ENCODE measurements at places on chromosomes 1 and 21. TPM values are rescaled to one million over a fixed set of nuclear protein-coding genes. Genes with fewer than 3 reads are reported as not detected.

DNA sequence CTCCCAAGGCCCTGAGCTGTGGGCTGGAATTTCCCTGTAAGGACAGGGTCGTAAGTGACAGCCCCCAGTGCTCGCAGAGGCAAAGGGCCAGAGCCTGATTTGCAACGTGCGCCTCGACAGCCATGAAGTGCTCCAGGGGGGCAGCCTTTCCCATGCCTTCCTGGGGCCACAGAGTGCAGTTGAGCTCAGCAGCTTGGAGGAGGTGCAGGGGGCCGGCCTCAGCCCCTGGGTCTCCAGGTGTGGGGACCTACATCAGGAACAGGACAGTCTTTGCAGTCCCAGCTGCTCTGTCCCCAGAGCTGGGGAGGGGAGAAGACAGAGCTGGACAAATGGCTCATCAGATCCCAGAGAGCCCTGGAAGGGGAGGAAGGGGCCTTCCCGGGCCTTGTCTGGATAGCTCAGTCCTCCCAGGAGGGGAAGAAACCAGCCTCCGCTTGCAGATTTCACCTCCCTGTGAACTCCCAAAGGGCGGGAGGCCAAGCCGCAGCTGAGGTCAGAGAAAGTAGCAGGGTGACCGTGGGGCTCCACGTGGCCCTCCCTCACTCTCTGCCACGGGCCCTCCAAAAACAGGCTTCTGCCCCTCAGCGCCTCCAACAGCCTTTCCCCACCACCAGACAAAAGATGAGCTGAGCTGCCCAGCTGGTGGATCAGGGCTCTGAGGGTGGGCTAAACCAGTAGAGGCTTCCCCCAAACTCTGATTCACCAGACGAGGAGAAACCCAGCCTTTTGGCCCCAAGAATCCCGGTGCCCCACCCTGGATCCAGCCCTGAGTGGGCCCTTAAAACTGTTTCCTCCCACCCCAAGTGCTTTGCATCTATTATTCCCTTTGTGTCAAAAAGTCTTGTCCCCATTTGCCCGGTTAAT lies 76.5 kb downstream of the DHRS3 start:
- peaks cover 3% of the 10 kb centered on the region for H3K27me3 ChIP-seq
- H3K36me3 ChIP-seq: no peaks in the 10 kb centered on the region
- H3K27ac ChIP-seq: peak overlapping the region; percentile 67
- peak; percentile 63 for DNase-seq
- peaks cover 28% of the 10 kb centered on the region for H3K4me1 ChIP-seq
- no peak overlapping the region for H3K4me3 ChIP-seq

- no peak for DNase-seq
- no peaks in the 10 kb centered on the region for H3K36me3 ChIP-seq
- H3K27me3 ChIP-seq: no peaks in the 10 kb centered on the region
- H3K4me1 ChIP-seq: peaks cover 7% of the 10 kb centered on the region
Observed at GRCh38 chr1:67536957-67537666, 106.9 kb upstream of the SERBP1 start.

- no peak for DNase-seq
- no peaks in the 10 kb centered on the region for H3K36me3 ChIP-seq
- H3K4me1 ChIP-seq: no peaks in the 10 kb centered on the region
- no peak overlapping the region for H3K27ac ChIP-seq
- H3K4me3 ChIP-seq: no peak overlapping the region
Observed at GRCh38 chr21:31647650-31648049, 11.8 kb upstream of the SOD1 start.

DNA sequence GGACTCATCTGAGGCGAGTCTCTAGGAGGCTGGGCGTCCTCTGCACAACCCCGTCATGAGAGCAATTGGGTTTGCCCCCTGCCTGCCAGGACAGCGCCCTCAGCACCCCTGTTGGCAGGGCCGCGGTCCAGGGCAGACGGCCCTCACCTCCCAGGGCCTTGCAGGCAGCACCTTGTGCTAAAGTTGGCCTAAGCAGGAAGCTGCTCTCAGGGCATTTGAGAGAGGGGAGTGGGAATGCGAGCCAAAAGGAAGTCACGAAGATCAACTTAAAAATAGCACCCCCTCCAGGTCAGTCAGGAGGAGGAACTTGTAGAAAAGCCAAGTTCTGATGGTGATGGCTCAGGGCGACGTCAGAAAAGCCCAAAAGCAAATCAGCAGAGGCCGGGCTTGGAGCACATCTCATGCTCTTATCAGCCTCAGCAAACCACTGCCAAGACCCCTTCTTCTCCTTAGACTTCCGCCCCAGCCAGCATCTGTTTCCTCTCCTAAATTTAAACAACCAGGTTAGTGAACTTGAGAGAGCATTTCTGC lies 12.6 kb upstream of the ADORA3 start:
- peaks cover 19% of the 10 kb centered on the region for H3K4me1 ChIP-seq
- peak overlapping the region; percentile 26 for H3K4me3 ChIP-seq
- no peaks in the 10 kb centered on the region for H3K36me3 ChIP-seq
- H3K27ac ChIP-seq: peak overlapping the region; percentile 84

DNA sequence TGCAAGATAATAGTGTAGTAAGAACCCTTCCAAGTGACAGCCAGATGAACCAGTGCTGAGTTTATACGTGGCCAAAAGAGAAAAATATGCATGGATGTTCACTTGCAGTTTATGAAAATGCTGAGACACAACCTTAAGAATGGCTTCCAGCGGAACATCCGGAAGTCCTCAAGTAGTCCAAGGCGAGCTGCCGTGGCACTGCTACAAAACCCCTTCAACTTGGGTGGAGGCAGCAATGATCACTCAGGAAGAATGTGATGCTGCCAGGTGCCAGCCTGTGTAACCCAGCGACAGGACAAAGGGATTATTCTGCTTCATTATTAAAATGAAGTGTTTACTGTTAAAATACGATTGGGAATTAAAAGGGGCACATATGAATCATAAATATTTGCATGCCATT lies 179.6 kb downstream of the RUNX1 start:
- DNase-seq: peak; percentile 17
- no peak overlapping the region for H3K27ac ChIP-seq
- H3K27me3 ChIP-seq: no peaks in the 10 kb centered on the region
- H3K4me1 ChIP-seq: peaks cover 19% of the 10 kb centered on the region

- no peaks in the 10 kb centered on the region for H3K27me3 ChIP-seq
- no peaks in the 10 kb centered on the region for H3K36me3 ChIP-seq
- H3K4me1 ChIP-seq: peaks cover 8% of the 10 kb centered on the region
- H3K27ac ChIP-seq: peak overlapping the region; percentile 100
Observed at GRCh38 chr1:91020967-91021685, 709 bp downstream of the ZNF644 start.

DNA sequence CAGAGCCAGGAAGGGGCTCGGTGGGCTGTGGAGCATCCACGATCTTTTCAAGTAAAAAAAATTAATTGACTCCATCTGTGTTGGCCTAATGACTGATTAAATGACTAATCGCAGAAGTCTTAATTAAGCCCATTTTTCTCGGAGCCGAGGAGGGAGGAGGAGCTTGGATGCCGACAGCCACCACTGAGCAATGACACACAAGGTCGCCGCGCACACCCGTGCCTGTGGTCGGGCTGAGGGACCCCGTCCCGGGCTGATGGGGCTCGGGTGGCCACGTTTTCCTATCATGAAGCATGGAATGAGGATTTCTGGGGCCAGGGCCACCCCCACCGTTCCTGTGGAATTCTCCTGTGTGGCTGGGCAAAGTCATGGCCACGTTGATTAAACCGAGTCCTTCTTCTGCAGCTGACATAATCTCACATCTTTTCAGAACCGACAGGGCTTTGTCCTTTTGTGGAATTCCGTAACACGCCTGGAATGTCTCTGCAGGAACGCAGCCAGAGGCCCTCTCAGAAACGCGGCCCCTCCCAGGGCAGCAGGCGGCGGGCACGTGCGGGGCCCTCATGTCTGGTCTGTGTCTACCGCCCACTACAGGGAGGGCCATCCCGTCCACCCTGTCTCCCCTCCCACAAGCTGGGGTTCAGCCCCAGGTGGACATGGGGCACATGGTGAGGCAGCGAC lies 60.7 kb downstream of the MORN1 start:
- H3K27ac ChIP-seq: peak overlapping the region; percentile 84
- H3K27me3 ChIP-seq: no peaks in the 10 kb centered on the region
- peak; percentile 94 for DNase-seq
- H3K4me1 ChIP-seq: peaks cover 87% of the 10 kb centered on the region

DNA sequence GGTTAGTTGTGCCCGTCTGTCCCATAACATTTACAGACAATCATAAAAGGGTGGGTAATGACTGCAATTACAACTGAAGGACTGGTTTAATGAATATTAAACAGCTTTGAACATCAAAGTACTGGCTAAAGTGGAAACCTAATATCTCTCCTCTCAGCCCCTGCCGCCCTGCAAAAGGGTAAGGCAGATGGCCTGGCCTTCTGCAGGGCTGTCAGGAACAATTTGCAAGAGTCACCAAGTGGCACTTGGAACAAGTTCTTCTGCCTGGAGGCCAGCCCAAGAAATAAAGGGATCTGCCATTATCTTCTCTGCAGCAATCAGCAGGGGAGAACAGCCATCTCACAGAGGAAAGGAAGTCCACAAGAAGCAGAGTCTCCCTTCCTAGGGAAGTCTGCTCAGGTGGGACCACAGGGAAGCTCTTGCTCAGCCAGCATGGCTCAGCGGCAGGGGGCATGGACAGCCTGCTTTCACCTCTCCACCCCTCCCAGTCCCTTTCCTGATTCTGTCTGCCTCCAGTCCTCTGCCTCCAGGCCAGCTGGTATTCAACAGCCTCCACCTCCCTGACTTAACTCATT lies 96.1 kb downstream of the TRABD2B start:
- no peak overlapping the region for H3K4me3 ChIP-seq
- H3K27me3 ChIP-seq: no peaks in the 10 kb centered on the region
- H3K36me3 ChIP-seq: no peaks in the 10 kb centered on the region
- H3K4me1 ChIP-seq: peaks cover 5% of the 10 kb centered on the region
- no peak overlapping the region for H3K27ac ChIP-seq
- no peak for DNase-seq

The ATXN7L2 gene
- polyA plus RNA-seq: 27.3 TPM

The DDI2 gene
- polyA plus RNA-seq: 19.2 TPM

The B3GALT2 gene
- polyA plus RNA-seq: 15.4 TPM

The DCLRE1B gene
- 9.9 TPM for polyA plus RNA-seq

Measured in muscle of leg (tissue), 16 donors.